ENCODE measurements at places on chromosomes 7 and 10. TPM values are rescaled to one million over a fixed set of nuclear protein-coding genes. Genes with fewer than 3 reads are reported as not detected.

TRIM50 gene
- not detected for total RNA-seq

SUN3 gene
- total RNA-seq = not detected

MALRD1 gene
- total RNA-seq = 2.9 TPM

GPR85 gene
- 7.2 TPM for total RNA-seq

- no peaks in the 10 kb centered on the region for H3K36me3 ChIP-seq
- no peaks in the 10 kb centered on the region for H3K27me3 ChIP-seq
- H3K4me1 ChIP-seq = no peaks in the 10 kb centered on the region
- DNase-seq = no peak
Observed at GRCh38 chr10:112616647-112617046, 169.6 kb downstream of the VTI1A start.

DNA sequence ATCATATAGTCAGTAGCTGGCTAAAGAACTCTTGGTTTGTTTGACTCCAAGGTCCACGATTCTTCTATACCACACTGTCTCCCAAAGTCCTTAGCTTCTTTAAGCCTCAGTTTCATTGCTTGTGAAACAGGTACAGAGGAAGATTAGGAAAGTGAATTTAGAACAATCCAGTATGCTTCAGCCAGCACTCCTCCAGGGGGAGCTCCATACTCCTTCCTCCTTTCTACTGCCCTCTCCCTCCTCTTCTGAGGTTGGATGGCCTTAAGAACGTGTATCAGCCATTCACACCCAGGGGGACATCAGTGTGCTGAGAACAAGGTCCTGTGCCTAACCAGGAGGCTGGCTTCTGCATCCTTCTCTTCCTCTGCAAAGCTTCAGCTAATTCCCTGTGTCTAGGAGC is 54.8 kb upstream of the CALD1 start:
- no peaks in the 10 kb centered on the region for H3K36me3 ChIP-seq
- H3K27ac ChIP-seq = peak overlapping the region; percentile 2
- H3K4me3 ChIP-seq = no peak overlapping the region

GRCh38 chr10:10551596-10552301 is 465.9 kb upstream of the CELF2 start:
- H3K36me3 ChIP-seq = no peaks in the 10 kb centered on the region
- H3K4me3 ChIP-seq = no peak overlapping the region
- H3K4me1 ChIP-seq = no peaks in the 10 kb centered on the region
- no peaks in the 10 kb centered on the region for H3K27me3 ChIP-seq
- no peak overlapping the region for H3K27ac ChIP-seq
- DNase-seq = no peak

- H3K36me3 ChIP-seq = no peaks in the 10 kb centered on the region
- peak; percentile 91 for DNase-seq
- peaks cover 14% of the 10 kb centered on the region for H3K4me1 ChIP-seq
- H3K4me3 ChIP-seq = peak overlapping the region; percentile 83
- H3K27me3 ChIP-seq = no peaks in the 10 kb centered on the region
Observed at GRCh38 chr7:100693312-100694097, 545 bp downstream of the GIGYF1 start.

DNA sequence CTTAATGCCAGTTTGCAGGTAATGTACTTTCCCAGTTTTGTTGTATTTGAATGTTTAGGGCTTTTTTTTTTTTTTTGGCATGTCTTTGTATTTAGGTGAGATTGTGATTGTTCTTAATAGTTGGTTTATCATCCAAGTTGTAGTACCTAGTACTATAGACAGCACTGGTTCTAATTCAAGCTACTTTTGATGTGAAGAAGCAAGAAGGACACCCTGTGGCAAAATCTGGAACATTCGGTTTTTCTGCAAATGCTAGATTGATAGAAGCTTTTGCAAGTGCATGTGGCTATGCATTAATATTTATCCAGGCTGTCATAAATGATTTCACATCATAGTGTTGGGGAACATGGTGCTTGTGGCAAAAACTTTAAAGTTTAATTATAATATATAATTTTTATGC is 248.9 kb downstream of the FOXP2 start:
- H3K4me1 ChIP-seq = no peaks in the 10 kb centered on the region
- H3K27me3 ChIP-seq = no peaks in the 10 kb centered on the region
- H3K27ac ChIP-seq = no peak overlapping the region
- no peak overlapping the region for H3K4me3 ChIP-seq

- no peak overlapping the region for H3K4me3 ChIP-seq
- no peak for DNase-seq
- peaks cover 31% of the 10 kb centered on the region for H3K27me3 ChIP-seq
- H3K4me1 ChIP-seq = no peaks in the 10 kb centered on the region
Observed at GRCh38 chr7:55265836-55266642, 99.1 kb upstream of the LANCL2 start.

DNA sequence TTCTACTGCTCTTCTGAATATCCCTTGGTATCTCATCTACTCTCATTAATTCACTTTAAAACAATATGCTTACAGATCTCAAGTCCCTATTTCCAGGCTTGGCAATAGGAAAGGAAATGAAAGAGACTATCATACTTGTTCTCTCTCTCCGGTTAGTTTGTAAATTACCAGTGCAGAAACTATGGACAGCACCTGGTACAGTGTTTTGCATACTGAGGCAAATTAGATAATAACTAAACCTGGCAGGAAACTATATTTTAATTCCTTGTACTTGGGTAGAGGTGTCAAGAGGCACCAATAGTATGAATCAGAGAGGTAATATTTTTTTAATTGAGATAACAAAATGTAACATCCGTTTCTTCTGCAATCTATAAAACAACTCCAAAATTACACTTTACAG is 97.7 kb upstream of the TMEM196 start:
- H3K4me1 ChIP-seq = no peaks in the 10 kb centered on the region
- no peak overlapping the region for H3K4me3 ChIP-seq
- no peaks in the 10 kb centered on the region for H3K27me3 ChIP-seq
- no peak for DNase-seq
- H3K27ac ChIP-seq = no peak overlapping the region

- no peaks in the 10 kb centered on the region for H3K4me1 ChIP-seq
- no peak overlapping the region for H3K27ac ChIP-seq
- peaks cover 3% of the 10 kb centered on the region for H3K27me3 ChIP-seq
Observed at GRCh38 chr10:117596706-117597105, 54.2 kb downstream of the EMX2 start.

DNA sequence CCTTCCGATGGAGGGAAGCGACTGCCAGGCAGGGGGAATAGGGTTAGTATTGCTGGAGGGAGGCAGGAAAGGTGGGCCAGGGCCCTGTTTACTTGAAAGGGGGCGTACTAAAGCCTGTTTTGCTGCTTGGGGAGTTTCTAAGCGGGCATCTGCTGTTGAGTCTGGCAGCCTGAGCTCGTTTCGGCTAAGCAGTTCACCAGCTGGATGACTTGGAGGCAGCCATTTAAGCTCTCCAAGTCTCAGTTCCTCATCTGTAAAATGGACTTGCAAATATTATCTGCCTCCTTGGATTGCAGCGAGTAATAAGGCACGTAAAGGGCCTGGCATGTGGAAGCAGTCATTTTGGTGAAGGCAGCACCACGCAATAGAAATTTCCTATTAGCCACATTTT is 44.0 kb downstream of the LDB3 start:
- DNase-seq = no peak
- peak overlapping the region; percentile 79 for H3K4me3 ChIP-seq
- no peaks in the 10 kb centered on the region for H3K36me3 ChIP-seq
- H3K4me1 ChIP-seq = peaks cover 9% of the 10 kb centered on the region
- no peaks in the 10 kb centered on the region for H3K27me3 ChIP-seq

DNA sequence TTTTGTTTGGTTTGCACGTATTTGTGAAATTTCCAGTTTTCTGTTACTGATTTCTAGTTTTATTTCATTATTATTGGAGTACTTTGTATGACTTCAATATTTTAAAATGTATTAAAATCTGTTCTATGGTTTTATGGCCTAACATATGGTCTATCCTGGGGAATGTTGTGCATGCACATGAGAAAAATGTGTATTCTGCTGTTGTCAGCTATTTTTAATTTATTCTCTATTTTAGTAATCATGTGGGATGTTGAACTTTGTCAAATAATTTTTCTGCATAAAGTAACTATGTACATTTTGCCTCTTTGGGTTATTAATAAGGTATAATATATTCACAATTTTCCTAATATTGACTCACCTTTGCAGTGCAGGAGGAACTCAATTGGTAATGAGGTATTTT is 46.7 kb downstream of the EBLN1 start:
- no peaks in the 10 kb centered on the region for H3K36me3 ChIP-seq
- no peaks in the 10 kb centered on the region for H3K27me3 ChIP-seq
- no peak overlapping the region for H3K4me3 ChIP-seq
- H3K4me1 ChIP-seq = no peaks in the 10 kb centered on the region
- DNase-seq = no peak

DNA sequence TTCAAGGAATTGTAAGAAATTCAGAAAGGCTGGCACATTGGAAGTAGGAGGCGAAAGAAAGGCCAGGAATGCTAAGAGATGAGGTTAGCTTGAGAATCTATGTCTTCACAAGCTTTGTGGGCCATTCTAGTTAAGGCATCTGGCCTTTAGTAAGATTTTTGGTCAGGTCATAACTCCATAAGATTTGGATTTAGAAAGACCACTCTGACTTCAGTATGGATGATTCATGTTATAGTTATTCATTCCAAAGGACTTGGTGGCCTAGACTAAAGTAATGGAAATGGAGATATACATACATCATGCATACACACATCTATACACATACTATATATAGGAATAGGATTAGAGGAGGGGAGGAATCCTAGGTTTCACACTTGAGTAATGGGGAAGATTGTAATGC is 77.5 kb downstream of the SEPTIN7 start:
- H3K27ac ChIP-seq = no peak overlapping the region
- H3K4me1 ChIP-seq = peaks cover 16% of the 10 kb centered on the region
- DNase-seq = no peak
- H3K36me3 ChIP-seq = peaks cover 14% of the 10 kb centered on the region
- H3K4me3 ChIP-seq = no peak overlapping the region

- H3K4me3 ChIP-seq = no peak overlapping the region
- H3K4me1 ChIP-seq = peaks cover 17% of the 10 kb centered on the region
- H3K27me3 ChIP-seq = no peaks in the 10 kb centered on the region
- peak overlapping the region; percentile 55 for H3K27ac ChIP-seq
- DNase-seq = no peak
Observed at GRCh38 chr10:80186364-80187012, 18.8 kb downstream of the ANXA11 start.

Data from osteoblast (primary cell).